ENCODE measurements at places on chromosomes 11 and 22.

DNA sequence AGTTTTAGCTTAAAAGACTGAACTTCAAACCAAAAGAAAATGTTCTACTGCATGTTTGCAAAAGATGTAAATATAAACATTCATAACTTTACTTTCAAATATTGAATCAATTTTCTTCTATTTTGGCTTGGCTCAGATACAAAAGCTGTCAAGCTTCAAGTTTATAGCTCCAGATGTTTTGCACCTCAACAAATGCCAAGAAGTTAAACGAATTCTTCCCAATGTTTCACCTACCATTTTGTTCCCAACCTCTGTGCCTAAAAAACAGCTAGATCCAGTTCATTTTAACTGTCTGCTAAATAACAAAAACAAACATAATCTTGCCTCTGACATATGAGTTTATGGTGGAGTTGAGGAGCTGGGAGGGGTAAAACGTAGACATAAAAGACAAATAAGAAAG is 76.5 kb downstream of the RAB30 start:
- no peak for DNase-seq

GRCh38 chr11:70643642-70644041 is 245.3 kb downstream of the CTTN start:
- no peak for DNase-seq

DNA sequence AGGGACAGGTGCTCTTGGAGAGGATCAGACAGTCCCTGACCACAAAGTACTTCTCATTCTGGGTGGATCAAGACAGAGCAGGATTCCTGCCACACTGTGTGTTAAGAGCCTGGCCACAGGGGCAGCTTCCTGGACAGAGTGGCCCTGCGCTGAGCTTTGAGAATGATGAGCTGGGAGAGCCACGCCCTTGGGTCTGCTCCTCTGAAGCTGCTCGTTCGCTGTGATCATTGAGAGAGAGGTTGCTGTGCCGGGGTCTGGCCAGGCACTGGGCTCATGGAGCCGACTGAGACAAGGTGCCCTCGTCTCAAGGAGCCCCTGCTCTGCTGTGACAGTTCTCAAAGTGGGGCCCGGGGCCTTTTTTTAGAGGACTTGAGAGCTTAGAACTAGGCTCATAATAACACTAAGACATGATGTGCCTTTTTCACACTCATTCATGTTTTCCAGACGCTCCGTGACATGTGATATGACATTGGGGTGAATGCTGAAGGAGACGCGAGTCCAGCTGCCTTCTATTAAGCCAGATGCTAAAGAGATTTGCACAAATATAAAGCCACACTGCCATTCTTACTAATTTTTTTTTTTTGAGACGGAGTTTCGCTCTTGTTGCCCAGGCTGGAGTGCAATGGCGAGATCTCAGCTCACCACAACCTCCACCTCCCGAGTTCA is 1.6 kb upstream of the MFRP start:
- DNase-seq: no peak

- DNase-seq: no peak
Measured at GRCh38 chr11:12099132-12099873, 11.1 kb upstream of the MICAL2 start.

DNA sequence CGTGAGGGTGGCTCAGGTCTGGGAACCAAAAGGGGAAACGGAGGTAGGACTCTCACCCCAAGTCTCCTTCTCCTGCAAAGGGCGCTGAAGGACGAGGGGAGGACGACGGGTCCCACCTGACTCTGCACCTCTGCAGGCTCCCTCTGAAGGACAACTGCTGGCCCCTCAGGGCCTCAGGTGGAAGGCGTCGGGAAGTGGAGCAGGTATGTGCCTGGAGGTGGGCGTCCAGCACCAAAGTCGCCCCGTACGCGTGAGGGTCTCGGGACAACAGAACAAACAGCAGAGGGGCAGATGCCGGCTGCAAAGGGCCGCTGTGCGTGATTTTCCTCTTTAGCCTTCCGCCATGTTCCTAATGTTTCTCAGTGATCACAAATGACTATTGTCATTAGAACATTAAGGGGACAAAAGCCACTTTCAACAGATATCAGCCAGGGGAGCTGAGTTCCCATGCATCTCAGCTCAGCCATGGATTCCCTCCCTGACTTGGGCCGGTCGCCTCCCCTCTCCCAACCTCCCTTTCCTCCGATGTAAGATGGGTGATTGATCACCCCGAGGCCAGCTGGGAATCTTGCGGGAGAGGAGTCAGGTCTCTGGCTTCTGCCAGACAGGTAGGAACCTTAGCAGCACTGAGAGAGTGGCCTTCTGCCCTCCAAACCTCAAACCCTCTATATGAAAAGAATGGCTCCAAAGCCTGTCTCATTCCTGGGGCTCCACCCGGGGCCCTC is 836 bp downstream of the SLC16A8 start:
- DNase-seq: no peak

- no peak for DNase-seq
Measured at GRCh38 chr22:37930270-37930951, 23.0 kb downstream of the C22orf23 start.

GRCh38 chr11:128412847-128413791 is 174.2 kb downstream of the ETS1 start:
- no peak for DNase-seq

GRCh38 chr11:117836077-117836960 is 11.8 kb upstream of the FXYD2 start:
- no peak for DNase-seq

Measured in stimulated activated CD4-positive, alpha-beta T cell treated with anti-CD3 and anti-CD28 coated beads, Interleukin-4, amount 100 ng/mL, for 48 hours (primary cell).